Gastrocnemius medialis (tissue), 4 donors: ENCODE measurements at places on chromosomes 3 and 15. TPM values are rescaled to one million over a fixed set of nuclear protein-coding genes. Genes with fewer than 3 reads are reported as not detected.

GRCh38 chr15:58690703-58691102 lies 58.8 kb downstream of the ADAM10 start:
- no peak overlapping the region for H3K4me3 ChIP-seq
- DNase-seq, result no peak
- H3K27ac ChIP-seq, result no peak overlapping the region
- H3K36me3 ChIP-seq, result no peaks in the 10 kb centered on the region
- H3K4me1 ChIP-seq, result peaks cover 19% of the 10 kb centered on the region

Gene RHO
- total RNA-seq, result not detected

DNA sequence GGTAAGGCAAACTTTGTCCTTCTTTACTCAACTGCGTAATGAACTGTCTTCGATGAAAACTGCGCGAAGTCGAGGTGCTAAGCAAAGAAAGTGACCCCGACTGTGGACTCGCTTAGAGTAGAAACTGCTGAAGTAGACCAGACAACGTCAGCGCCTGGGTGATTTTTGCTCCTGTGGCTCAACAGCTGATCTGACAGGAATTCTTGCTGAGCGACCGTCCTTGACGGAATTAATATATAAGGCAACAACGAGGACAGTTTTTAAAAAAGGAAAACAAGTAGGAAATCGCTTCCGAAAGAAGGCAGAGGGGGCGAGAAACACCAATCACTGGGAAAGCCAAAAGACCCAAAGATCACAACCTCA lies 541 bp downstream of the RPS27L start:
- no peaks in the 10 kb centered on the region for H3K36me3 ChIP-seq
- no peaks in the 10 kb centered on the region for H3K27me3 ChIP-seq
- H3K27ac ChIP-seq, result peak overlapping the region; percentile 86
- peak overlapping the region; percentile 90 for H3K4me3 ChIP-seq
- DNase-seq, result peak; percentile 33
- peaks cover 28% of the 10 kb centered on the region for H3K4me1 ChIP-seq

DNA sequence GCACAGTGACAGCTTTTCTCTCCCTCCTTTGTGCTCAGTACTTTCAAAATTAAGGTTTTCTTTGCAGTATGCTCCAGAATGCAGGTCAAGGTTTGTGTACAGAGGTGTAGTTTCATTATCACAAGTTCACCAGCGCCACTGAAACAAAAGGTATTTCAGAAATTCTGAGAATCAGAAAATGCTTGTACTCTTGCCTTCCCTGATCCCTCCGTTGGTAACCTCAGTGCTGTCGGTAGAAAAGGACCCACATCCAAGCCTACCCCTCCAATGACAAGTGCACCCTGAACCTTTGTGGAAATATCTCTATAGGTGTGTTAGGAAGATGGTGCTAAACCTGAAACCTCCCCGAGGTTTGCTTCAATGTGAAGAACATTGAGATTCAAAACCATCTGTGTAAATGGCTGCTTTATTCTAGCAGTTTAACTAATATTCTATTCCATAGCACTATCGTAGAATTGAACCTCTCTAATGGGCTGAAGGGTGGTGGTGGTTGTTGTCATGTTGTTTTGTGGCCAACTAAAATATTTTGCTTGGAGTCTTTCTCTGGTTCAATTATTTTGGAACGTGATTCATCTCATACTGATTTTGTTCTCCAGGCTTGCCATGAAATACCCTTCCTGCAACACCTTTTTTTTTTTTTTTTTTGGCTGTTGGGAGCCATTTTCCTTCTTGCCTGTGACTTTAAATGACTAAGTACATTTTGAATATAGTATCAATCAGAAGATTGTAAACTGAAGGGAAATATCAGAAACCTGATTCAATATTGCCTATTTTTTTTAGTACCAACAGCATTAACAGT lies 20.7 kb downstream of the ZBTB38 start:
- no peaks in the 10 kb centered on the region for H3K27me3 ChIP-seq
- no peak overlapping the region for H3K4me3 ChIP-seq
- DNase-seq, result no peak
- H3K4me1 ChIP-seq, result peaks cover 3% of the 10 kb centered on the region
- no peaks in the 10 kb centered on the region for H3K36me3 ChIP-seq
- H3K27ac ChIP-seq, result no peak overlapping the region

GRCh38 chr3:194521510-194522260 lies 34.9 kb upstream of the ATP13A3 start:
- no peaks in the 10 kb centered on the region for H3K36me3 ChIP-seq
- DNase-seq, result peak; percentile 15
- H3K27me3 ChIP-seq, result no peaks in the 10 kb centered on the region
- no peak overlapping the region for H3K27ac ChIP-seq
- peaks cover 5% of the 10 kb centered on the region for H3K4me1 ChIP-seq

Gene NMNAT3
- 15.5 TPM for total RNA-seq

GRCh38 chr3:151789853-151790463 lies 24.0 kb upstream of the AADAC start:
- no peaks in the 10 kb centered on the region for H3K4me1 ChIP-seq
- H3K27me3 ChIP-seq, result no peaks in the 10 kb centered on the region
- H3K4me3 ChIP-seq, result no peak overlapping the region

DNA sequence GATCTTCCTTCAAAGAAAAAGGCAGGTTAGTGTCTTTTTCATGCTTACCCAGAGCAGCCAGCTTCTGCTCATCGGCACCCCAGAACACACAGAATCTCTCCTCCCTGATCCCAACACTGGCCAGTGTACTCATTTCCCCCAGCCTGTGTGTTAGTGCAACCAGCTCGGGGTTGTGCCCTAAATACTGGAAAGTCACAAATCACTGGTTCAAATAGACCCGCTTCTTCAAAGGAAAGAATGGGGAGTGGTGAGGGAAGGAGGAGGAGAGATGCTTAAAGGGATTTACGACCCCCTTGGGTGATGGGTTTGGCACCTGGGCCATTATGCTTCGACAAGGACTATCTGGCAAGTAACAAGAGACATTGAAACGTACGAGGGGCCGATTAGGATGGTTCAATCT lies 114.0 kb downstream of the FOXB1 start:
- no peak for DNase-seq
- no peaks in the 10 kb centered on the region for H3K36me3 ChIP-seq
- no peak overlapping the region for H3K4me3 ChIP-seq
- H3K27ac ChIP-seq, result no peak overlapping the region
- H3K4me1 ChIP-seq, result no peaks in the 10 kb centered on the region
- H3K27me3 ChIP-seq, result no peaks in the 10 kb centered on the region

Gene SEC62
- total RNA-seq, result 29.0 TPM

Gene CATSPER2
- 2.1 TPM for total RNA-seq

DNA sequence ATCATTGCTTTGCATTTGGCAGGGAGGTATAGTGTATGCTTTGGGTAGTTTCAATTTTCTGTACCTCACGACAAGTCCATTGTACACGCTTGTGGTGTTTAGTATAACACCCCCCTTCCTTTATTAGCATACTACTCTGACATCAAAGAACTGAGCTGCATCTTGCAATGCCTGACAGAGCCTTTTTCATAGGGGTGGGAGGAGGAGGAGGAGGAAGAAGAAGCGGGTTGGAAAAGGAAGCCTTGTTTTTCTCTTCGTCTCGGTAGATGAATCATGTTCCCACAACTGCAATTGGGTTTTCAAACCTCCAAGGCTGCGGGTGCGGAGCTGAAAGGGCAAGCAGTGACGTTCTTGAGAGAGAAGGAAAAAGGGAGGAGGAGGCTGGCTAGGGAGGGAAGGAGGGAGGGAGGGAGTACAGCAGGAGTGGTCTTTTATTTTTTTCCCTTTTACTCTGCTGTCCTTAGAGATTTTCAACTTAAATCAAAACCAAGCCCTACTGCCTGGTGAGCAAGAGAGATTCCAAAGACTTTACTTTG lies 175.7 kb downstream of the KLHL25 start:
- peaks cover 99% of the 10 kb centered on the region for H3K4me1 ChIP-seq
- H3K27me3 ChIP-seq, result no peaks in the 10 kb centered on the region
- H3K27ac ChIP-seq, result peak overlapping the region; percentile 86
- DNase-seq, result peak; percentile 80
- H3K36me3 ChIP-seq, result no peaks in the 10 kb centered on the region

DNA sequence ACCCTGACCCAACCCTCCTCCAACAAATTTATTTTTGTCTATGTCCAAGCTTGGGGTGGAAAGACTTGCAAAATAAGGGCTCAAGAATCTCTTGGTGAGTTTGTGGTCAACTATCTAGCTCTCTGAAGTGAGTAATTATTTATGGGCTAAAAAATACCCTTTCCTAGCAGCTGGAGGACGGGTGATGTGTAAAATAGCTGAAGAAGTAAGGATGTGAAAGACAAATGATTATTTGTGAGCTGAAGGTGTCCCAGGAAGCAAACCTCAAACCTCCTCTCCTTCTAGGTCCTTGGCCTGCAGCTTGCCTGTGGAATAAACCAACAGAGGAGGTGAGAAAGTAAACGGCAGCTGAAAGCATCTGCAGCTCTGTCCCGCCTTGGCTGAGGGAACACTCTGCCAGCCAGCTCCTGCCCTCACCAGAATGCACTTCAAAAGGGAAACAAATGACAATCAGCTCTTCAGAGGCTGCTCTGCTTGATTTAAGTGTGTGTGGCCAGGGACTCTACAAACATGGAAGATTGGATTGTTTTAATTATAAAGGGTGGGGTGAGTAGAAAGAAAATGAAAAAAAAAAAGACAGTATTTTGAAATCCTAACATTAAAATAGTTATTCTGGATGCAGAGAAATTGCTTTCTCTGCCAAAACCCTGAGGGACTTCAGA lies 60.3 kb downstream of the TM4SF4 start:
- H3K27ac ChIP-seq, result no peak overlapping the region

Gene CFAP91
- 0.11 TPM for total RNA-seq

DNA sequence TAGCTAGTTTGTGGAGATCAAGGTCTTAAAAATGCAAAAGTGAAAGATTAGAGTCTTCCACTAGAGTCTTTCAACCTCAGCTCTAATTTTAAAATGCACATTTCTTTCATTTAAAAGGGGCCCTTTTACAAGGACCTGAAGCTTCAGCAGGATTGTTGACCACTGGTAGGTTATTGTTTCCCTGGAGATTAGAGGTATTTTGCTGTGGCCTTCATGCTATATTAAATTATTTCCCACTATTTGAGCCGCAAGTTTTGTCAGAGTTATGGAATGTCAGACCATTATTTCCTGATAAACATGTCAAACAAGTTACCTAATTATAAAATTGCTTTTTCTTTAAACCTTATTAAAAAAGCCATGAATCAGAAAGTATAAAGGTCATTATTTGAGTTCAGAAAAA lies 103.1 kb upstream of the CCNL1 start:
- no peaks in the 10 kb centered on the region for H3K4me1 ChIP-seq
- H3K36me3 ChIP-seq, result no peaks in the 10 kb centered on the region
- no peak for DNase-seq
- no peak overlapping the region for H3K4me3 ChIP-seq
- no peak overlapping the region for H3K27ac ChIP-seq
- H3K27me3 ChIP-seq, result no peaks in the 10 kb centered on the region

DNA sequence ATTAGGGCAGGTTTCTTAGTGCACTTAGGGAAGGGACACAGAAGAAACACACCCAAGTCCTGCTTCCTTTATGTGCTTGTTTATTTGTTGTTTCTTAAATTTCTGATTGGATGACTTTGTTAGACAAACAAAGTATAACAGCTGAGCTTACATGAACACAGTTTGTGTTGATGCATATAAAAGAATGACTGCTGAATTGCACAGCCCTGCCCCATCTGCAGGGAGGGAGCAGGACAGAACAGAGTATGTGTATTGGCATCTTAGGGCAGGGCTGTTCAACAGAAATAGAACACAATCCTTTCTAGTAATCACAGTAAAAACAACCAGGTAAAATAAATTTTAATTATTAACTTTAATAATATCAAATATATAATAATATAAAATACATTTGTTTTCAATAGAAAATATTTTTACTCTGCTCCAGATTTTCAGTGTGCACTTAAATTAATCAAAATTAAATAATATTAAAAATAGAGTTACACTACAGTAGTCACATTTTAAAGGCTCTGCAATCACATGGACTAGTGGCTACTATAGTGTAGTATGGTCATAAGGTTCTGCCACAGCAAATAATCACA lies 198.4 kb downstream of the ZNF621 start:
- H3K4me3 ChIP-seq, result no peak overlapping the region
- H3K27ac ChIP-seq, result no peak overlapping the region
- no peaks in the 10 kb centered on the region for H3K36me3 ChIP-seq
- H3K27me3 ChIP-seq, result no peaks in the 10 kb centered on the region
- H3K4me1 ChIP-seq, result no peaks in the 10 kb centered on the region
